Caco-2 (cell line): ENCODE measurements at places on chromosomes 7 and 10. TPM values are rescaled to one million over a fixed set of nuclear protein-coding genes. Genes with fewer than 3 reads are reported as not detected.

Gene MYL10
- not detected in 2 replicates for total RNA-seq

Gene GHRHR
- total RNA-seq, result not detected in 2 replicates

Gene TMEM270
- total RNA-seq, result not detected in 2 replicates

Gene PLEKHS1
- not detected in 2 replicates for total RNA-seq

Gene PCGF6
- total RNA-seq, result 20.4 and 21.6 TPM in 2 replicates

Gene XRCC2
- 16.8 and 18.5 TPM in 2 replicates for total RNA-seq

Gene AUTS2
- 37.1 and 41.9 TPM in 2 replicates for total RNA-seq

Gene ZNF786
- 9.4 and 9.5 TPM in 2 replicates for total RNA-seq

Gene MRLN
- total RNA-seq, result 0.88 and 0.98 TPM in 2 replicates

Gene STK32C
- total RNA-seq, result 11.9 and 13.3 TPM in 2 replicates

Gene OR2A42
- not detected in 2 replicates for total RNA-seq

Gene GIMAP1
- total RNA-seq, result not detected in 2 replicates

Gene MTURN
- total RNA-seq, result 2.2 and 2.3 TPM in 2 replicates

Gene C10orf67
- not detected in 2 replicates for total RNA-seq

Gene CALHM3
- total RNA-seq, result 0.18 TPM in 1 of 2 replicates, not detected in the other

Gene PCLO
- total RNA-seq, result 3.8 and 4.1 TPM in 2 replicates

Gene GARS1
- total RNA-seq, result 380 and 394 TPM in 2 replicates

Gene CFAP46
- 1.0 TPM in 1 of 2 replicates, not detected in the other for total RNA-seq

Gene ZNF239
- total RNA-seq, result 15.2 and 16.4 TPM in 2 replicates

Gene GDF2
- total RNA-seq, result not detected in 2 replicates

Gene DDC
- 75.9 and 87.0 TPM in 2 replicates for total RNA-seq

Gene SLC25A28
- 33.8 and 36.7 TPM in 2 replicates for total RNA-seq

Gene SPDYE2
- total RNA-seq, result not detected in 2 replicates

Gene EFCAB10
- not detected in 2 replicates for total RNA-seq

Gene HTR5A
- not detected in 2 replicates for total RNA-seq

Gene ESYT2
- 55.2 and 59.4 TPM in 2 replicates for total RNA-seq

Gene ZDHHC4
- 69.9 and 78.9 TPM in 2 replicates for total RNA-seq

Gene MOSPD3
- total RNA-seq, result 24.6 and 24.7 TPM in 2 replicates

Gene ACADSB
- 23.5 and 25.3 TPM in 2 replicates for total RNA-seq

Gene CYP2W1
- total RNA-seq, result 24.0 and 25.1 TPM in 2 replicates

Gene FZD8
- 2.4 and 3.4 TPM in 2 replicates for total RNA-seq

Gene CHAT
- 0.18 and 0.32 TPM in 2 replicates for total RNA-seq

Gene SHH
- total RNA-seq, result 4.7 and 6.2 TPM in 2 replicates

Gene TMEM213
- not detected in 2 replicates for total RNA-seq

Gene DENND2A
- 0.67 and 0.95 TPM in 2 replicates for total RNA-seq

Gene GALNT17
- not detected in 2 replicates for total RNA-seq

Gene ASZ1
- not detected in 2 replicates for total RNA-seq

Gene RPEL1
- total RNA-seq, result 0.21 TPM in 1 of 2 replicates, not detected in the other

Gene NOS3
- total RNA-seq, result 1.1 TPM in 1 of 2 replicates, not detected in the other

Gene TWIST1
- not detected in 2 replicates for total RNA-seq

Gene SORCS1
- total RNA-seq, result not detected in 2 replicates

Gene CABCOCO1
- total RNA-seq, result not detected in 2 replicates

Gene REPIN1
- 141 and 148 TPM in 2 replicates for total RNA-seq
